D721Med (cell line): ENCODE measurements at places on chromosomes 6 and 20.

DNA sequence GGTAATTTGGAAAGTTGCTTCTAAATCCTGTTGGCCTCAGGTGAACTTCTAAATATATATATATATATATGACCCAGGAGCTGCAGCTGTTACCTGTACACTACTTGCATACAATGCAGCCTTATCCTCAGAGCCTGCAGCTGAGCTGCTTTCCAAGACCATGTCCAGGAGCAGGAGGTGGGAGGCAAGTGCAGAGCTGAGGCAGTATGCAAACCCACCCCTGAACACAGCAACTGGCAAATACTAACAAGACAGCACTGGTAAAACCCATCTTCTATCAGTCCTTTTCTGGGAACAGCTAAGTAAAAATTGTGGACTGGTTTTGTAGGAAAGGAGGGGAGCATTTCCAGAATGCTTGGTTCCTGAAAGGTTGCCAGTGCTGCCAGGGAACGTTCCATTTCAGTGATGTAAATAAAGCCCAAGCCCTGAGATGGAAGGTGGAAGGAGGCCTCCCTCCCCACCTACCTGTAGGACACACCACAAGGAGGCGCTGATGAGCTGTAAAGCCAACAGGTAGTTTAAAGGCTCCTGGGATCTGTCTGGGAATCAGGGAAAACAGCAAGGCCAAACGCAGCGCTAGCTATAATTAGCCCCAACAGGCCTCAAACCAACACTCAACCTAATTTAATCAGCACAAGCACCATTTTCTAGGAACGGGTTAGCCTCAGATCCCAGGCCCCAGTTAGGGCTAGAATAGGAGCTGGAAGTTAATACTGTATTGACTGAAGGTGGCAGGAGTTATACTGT, 93.8 kb upstream of the MAP7 start:
- DNase-seq = peak; percentile 44

DNA sequence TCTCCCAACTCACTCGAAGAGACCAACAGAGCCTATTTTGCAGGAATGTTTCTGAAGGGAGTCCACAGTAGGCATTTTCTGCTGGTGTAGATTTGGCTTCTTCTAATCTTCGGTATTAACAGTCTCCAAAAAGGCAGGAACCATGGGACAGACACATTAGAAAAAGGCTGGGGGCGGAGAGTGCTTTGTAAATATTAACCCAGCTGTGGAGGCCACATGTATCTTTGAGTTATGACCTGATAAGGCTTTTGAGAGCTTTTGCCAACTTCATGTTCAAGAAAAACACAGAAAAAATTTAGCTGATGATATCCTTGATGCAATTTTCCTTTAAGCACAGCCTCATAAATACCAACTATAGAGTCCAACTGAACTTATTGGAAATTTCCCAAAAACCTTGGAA, 119.4 kb upstream of the TSHZ2 start:
- no peak for DNase-seq

- DNase-seq = no peak
These were observed 8.8 kb downstream of the STX16 start for GRCh38 chr20:58659841-58660240.

- no peak for DNase-seq
These were observed 227.4 kb downstream of the TTLL2 start for GRCh38 chr6:167552258-167552630.

DNA sequence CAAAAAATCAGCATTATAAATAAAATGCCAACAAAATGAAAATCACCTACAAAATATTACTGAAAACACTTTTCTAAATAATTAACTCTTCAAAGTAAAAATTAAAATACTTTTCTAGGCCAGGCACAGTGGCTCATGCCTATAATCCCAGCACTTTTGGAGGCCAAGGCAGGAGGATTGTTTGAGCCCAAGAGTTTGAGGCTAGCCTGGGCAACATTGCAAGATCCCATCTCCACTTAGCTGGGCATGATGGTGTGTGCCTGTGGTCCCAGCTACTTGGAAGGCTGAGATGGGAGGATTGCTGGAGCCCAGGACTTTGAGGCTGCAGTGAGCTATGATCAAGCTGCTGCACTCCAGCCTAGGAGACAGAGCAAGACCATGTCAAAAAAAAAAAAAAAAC, 6.4 kb downstream of the SERPINB9 start:
- no peak for DNase-seq

- no peak for DNase-seq
These were observed 417.5 kb downstream of the EYS start for GRCh38 chr6:65289491-65289890.

GRCh38 chr20:22768266-22769178, 184.2 kb upstream of the FOXA2 start:
- no peak for DNase-seq

- no peak for DNase-seq
These were observed 13.7 kb downstream of the PIGT start for GRCh38 chr20:45429618-45430017.

DNA sequence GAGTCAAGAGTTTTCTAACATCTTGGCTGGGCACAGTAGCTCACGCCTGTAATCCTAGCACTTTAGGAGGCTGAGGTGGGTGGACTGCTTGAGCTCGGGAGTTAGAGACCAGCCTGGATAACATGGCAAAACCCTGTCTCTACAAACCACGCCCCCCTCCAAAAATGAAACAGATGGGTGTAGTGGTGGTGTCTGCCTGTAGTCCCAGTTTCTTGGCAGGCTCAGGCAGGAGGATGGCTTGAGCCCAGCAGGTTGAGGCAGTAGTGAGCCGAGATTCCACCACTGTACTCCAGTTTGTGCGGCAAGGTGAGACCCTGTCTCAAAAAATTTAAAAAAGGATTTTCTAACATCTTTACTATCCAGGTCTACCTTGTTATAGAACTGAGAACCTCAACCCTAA, 22.0 kb downstream of the FAM8A1 start:
- DNase-seq = no peak

- DNase-seq = no peak
These were observed 82.7 kb downstream of the PTPRK start for GRCh38 chr6:128437685-128438084.

GRCh38 chr6:106754215-106754614, 124.8 kb downstream of the QRSL1 start:
- no peak for DNase-seq

GRCh38 chr20:25269833-25270170, 21.9 kb downstream of the PYGB start:
- no peak for DNase-seq

GRCh38 chr20:13286052-13286451, 65.0 kb downstream of the ISM1 start:
- DNase-seq = no peak

GRCh38 chr6:84526631-84527030, 237.8 kb downstream of the TBX18 start:
- DNase-seq = no peak

DNA sequence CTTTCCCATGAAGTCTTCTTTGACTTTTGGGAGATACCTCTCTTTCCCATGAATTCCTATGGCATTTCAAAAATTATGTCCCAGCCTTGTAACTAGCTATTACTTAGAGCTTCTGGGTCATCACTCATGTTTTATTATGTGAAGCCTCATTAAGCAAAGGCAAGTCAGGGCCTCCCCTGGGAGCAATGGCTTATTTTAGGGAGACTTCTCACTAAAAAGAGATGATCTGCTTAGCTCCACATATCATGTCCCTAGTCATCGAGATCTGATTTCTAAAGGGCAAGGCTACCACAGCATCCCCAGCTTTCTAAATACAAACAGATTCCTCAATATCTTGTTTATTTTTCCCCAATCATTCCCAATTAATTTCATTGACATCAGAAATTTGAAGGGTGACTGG, 154.0 kb upstream of the MANEA start:
- no peak for DNase-seq

DNA sequence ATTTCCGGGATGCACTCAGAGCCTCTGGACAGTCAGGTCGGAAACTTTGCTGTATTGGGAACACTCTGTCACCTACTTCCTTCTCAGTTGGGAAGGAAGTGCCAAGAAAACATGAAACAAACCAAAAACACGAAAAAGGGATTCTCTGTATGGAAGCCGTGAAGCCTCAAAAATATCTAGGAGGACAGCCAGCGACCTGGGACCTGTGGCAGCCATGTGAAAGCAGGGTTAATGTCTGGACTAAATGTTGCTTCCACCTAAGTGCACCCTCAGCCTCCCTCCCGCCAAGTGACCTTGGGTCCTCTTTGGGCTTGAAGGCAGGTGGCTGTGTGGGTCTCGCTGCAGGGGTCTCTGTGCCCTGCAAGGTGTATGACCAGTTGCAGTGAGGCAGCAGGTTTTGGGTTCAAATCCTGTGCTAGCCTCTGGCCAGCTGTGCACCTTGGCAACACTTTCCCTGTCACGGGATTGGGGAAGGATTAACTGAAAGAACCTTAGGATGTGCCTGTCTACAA, 851 bp downstream of the MAVS start:
- DNase-seq = no peak

DNA sequence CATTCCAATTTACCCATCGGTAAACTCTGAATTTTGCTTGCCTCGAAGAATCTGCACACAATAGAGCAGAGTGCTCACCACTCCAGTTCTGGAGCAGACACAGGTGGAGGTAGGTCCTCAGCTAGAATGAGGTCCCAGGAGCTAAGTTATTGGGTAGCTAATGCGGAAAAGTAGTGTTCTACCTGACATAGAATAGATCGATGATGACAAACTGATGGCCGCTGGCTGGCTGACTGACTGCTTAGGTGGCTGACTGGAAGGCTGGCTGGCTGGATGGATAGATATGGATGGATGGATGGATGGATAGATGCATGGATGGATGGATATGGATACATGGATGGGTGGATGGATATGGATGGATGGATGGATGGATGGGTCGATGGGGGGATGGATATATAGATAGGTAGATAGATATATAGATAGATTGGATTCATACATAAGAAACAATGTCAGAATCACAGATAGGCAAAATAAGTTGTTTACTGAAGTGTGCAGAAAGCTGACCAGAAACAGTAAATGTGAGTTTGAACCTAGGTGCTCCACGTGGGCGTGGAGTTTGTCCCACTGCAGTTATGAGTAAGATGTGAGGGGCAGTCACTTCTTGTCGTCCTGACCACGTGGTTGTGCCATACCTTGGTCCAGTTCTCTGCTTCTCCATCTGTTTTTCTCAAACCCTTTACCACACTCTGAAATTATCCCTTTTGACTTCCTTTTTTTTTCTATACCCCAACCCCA, 62.1 kb downstream of the TBXT start:
- DNase-seq = no peak

GRCh38 chr6:167827583-167828324, 1.0 kb downstream of the AFDN start:
- DNase-seq = no peak

- DNase-seq = no peak
These were observed 353.6 kb downstream of the MAFB start for GRCh38 chr20:40335437-40335836.

- DNase-seq = no peak
These were observed 168.4 kb upstream of the AHI1 start for GRCh38 chr6:135665935-135666334.

- peak; percentile 35 for DNase-seq
These were observed 3.1 kb downstream of the HM13 start for GRCh38 chr20:31517373-31517772.

GRCh38 chr6:160259598-160259997, 977 bp upstream of the SLC22A2 start:
- no peak for DNase-seq

- no peak for DNase-seq
These were observed 40.7 kb upstream of the CCDC167 start for GRCh38 chr6:37540390-37540789.

- DNase-seq = no peak
These were observed 49.9 kb upstream of the BMP5 start for GRCh38 chr6:55925292-55925691.

DNA sequence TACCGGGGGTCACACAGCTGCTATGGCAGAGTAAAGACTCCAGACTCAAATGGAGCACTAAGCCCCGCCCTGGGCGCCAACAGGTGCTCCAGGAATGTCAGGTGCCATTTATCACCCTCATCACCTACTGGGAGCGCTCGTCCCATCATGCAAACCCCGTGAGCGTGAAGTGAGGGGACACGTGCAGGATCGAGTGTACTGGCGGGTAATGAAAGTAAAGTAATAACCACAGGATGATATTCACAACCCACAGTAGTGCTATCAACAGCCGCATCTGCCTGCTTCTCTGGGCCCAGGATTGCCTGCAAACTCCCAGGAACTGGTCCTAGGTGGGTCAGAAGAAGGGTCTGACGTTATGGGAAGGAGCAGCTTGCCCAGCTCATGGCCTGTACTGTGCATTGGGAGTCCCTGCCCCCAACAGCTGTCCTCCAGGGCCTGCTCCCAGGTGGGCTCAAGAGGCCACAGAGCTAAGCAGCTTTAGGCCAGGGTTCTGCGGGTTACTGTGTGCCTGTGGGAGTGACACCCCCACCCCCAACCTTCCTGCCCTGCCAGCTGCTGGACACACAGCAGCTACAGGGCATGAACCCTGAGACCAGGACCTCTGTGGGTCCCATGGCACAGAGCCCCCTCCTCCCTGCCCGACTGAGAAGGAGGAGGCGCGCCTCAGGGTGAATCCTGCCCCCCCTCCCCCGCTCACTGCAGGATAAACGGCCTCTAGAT, 120.5 kb upstream of the SULF2 start:
- DNase-seq = peak; percentile 33

DNA sequence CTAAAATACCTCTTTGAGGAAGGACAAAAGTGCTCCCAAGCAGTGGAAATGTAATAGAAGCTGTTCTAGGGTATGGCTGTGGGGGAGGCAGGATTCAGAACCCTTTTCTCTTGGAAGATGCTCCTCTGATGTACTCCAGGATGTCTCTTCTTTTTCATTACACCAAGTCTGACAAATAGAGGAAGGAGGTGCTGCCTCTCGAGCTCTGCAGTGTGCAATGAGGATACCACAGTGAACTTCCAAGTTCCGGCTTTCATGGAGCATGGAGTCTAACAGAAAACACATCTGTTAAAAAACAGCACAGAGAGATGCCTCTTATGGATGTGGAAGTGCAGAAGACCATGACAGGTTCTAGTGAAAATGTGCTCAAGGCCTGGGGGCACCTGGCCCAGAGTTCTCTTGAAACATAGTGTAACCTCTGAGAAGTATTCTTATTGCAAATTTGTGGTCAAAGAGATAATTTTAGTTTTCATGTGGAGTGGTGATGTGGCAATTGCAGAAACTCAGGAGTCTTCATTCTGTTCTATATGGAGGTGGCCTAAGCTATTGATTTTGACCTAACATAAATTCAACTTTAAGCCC, 362.0 kb upstream of the CITED2 start:
- DNase-seq = no peak

GRCh38 chr6:129110690-129111343, 227.9 kb downstream of the LAMA2 start:
- no peak for DNase-seq

DNA sequence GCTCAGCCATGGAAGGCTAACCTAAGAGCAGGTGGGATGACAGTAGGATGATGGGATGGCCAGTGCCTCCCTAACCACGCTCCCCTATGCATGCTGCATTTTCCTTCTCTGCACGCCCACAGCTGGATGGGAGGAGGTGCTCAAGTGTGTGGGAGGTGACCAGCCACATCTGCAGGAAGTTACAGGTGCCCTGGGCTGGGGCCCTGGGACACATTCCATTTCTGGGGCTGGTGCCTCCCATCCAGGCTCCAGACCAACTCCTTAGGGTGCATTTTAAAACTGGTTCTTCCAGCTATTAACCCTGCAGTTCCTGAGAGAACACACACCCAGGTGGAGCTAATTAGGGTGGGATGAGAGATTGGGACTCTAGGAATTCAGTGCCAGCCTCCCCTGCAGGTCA, 135.3 kb upstream of the ARMC2 start:
- no peak for DNase-seq
